Dermis microvascular lymphatic vessel endothelial cell (primary cell): ENCODE measurements at places on chromosomes 7 and 10. TPM values are rescaled to one million over a fixed set of nuclear protein-coding genes. Genes with fewer than 3 reads are reported as not detected.

GRCh38 chr7:41820111-41820671 lies 117.3 kb upstream of the INHBA start:
- DNase-seq, result no peak

DNA sequence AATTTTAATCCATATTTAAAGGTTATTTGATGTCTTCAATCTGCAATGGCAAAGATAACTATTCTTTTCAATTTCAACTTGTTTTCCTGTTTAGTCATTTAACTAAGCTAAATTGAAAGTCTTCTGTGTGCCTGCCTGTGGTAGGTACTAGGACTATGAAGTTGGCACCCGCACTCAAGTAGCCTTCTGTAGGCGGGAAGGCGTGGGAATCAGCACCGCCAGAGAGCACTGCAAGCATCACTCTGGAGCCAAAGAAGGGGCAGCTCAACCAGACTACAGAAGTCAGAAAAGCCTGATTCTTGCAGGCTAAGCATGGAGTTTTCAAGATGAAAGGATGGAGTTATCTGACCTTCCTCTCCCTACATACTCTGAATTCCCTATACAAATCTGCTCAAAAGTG lies 269.0 kb upstream of the PHF14 start:
- DNase-seq, result no peak

- DNase-seq, result peak; percentile 78
These were observed 167.0 kb upstream of the PPP1R3A start for GRCh38 chr7:114085592-114086501.

DNA sequence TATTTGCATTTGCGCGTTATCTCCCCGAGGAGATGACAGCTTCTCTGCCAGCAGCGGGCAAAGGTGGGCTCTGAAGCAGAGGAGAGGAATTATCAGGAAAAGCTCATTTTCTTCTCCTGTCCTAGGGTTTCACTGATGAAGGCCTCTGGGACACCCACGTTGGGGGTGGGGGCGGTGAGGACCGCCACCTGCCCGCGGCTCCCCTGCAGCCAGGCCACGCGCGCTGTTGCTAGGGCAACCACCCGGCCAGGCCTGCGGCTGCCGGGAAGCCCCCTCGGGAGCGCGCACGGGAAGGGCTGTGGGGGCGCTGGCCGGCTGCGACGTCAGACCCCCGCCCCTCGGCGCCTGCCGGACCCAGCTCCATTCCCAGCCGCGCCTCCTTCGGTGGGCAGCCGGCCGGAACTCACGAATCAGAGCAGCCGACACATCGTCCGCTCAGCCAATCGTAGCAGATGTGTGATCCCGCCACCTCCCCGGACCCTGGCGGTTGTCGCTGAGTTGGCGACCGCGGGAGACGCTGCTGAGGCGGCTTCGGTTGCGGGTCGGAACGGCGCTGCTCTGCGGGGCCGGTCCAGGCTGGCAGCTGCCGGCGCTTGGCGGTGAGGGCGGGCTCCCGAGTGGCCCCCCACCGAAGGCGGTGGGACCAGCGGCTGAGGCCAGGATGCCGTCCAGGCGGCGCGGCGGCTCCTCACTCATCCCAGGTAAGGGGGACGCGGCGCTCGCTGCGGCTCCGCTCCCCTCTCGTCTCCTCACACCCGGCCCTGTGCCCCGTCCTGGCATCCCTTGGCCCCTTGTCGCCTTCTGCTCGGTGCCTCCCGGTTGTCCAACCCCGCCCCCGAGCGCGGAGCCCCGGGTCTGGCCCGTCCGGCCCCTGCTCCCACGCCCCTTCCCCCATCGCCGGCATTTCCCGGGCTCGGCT lies at the start of gene TPST1:
Gene TPST1, plus strand, starts transcription at position 513 of the 919 bp plus-strand sequence. CDS start 35,092 bp downstream, outside the sequence.
- peak; percentile 96 for DNase-seq

SPOCK2 gene
- total RNA-seq, result 1.9 and 6.2 TPM in 2 replicates
